ENCODE measurements at places on chromosomes 12 and 14.

DNA sequence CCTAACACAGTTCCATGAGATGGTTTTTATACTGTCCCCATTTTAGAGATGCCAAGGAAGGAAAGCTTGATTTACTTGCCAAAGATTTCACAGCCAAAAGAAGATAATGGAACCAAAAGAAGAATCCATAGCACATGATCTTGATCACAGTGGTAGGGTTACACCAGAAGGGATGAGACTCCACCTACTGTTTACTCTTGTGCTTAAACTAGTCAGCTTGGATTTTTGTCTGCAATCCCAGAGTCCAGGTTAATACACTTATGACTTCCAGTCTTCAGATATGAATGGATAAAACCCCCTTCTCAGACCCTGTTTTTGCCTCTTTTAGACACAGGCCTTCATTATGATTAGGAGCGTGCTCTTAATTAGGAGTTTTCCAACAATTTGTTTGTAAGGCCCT is 454.2 kb downstream of the AEBP2 start:
- no peak for DNase-seq

DNA sequence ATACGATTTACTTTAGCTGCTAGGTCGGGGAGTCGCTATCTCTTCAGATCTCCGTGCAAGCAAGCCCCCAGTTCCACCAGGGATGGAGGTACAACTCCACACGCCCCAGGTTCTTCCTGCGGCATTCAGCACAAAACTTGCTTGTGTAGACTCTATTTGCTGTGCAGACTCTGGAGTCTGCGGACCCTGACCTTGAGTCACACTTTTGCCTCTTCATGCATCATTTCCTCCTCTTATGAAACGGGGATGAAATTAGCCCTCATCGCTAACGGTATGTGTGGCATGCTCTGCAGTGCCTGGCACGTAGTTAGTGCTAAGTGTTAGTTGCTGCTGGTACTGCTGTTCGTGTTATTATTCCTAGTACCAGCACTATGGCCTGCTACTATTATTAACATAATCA is 84.4 kb downstream of the TMEM132D start:
- no peak for DNase-seq

DNA sequence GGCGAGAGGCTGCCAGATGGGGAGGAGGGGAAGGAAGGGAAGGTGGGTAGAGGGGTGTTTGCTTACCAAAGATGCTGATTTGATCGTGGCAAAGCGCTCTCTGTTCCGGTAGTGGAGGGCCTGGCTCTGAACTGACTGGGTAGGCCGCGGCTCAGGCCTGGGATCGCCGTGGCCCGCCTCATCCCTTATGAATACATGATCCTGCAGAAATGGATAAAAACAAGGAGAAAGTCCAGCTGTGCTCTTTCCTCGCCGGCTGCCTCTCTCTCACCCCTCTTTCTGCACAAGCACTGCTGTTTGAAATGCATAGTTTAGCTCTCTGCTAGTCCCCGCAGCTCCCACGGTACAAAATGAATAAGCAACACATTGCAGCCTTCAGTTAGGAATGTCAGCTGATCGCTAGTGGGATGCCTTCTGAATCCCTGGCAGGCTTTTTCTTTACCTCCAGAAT is 53.8 kb downstream of the PEBP1 start:
- DNase-seq = no peak

DNA sequence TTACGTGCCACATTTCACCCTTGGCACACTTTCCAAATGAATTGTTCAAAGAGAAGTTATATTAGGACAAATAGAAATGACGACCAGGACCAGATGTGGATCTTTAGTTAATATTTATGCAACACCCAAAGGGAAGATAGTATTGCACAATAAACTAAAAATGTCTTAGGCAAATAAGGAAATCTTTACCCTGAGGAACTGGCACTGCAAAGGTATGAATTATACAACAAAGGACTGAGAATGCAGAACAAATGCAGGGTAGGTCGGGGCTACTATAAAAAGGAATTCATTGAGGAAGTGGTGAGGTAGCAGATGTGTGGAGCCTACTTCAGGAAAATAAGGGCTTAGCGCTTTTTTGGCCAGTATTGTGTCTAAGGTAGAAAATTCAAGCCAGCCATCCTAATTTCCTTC is 3.9 kb upstream of the TMTC2 start:
- DNase-seq = no peak

GRCh38 chr12:41983394-41983793 is 161.3 kb downstream of the GXYLT1 start:
- DNase-seq = no peak

DNA sequence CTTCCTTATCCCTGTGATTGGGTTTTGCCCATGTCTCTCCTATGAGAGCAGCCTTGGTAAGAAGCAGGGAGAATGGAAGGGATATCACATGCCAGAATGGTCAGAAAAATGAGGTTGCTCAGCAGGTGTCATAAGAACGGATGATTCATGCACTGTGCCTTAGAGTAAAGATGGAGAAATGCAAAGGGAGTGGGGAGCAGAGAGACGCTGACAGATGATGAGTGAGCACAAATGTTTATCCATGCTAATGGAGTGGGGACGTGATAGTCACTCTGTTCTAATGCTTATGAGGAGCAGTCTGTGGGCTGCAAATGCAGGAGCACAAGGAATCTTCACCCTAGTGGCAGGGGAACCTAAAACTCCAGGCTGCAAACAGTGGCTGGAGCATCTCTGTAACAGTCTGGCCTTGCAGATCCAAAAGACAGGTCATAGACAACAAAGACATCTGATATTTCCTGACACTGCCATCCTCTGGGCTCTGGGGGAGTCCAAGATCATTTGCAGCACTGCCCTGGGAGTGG is 243.2 kb downstream of the CACNA1C start:
- no peak for DNase-seq

GRCh38 chr12:6684609-6685008 is 4.6 kb downstream of the ZNF384 start:
- DNase-seq = peak; percentile 78

DNA sequence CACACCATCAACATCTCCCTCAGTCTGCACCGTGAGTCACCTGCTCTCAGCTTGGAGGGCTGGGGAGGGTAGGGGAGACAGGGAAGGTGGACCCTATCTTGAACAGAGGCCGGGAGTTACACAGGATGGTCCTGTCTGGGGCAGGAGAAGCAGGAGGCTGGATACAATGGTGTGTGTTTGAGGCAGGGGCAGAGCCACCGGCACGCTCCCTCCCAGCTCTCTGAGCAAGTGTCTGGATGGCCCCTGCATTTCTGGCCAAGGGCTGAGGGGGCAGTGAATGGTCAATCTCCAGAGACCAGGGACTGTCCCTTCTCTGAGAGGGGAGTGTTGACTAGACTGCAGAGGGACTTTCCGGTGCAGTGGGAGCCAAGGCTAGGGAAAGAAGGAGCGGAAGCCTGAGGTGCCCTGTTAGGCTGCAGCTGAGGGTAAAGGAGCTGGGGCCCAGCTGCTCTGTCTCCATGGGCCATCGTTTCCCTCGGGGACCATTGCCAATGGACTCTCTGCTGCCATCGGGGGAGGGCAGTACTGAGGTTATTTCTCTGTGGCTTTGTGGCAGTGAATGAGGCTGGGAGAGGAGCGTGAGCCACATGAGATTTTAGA is 1.9 kb downstream of the LRP1-AS start:
- DNase-seq = no peak

- no peak for DNase-seq
These were observed 673.0 kb upstream of the LMO3 start for GRCh38 chr12:17278946-17279345.

GRCh38 chr12:38919191-38919590 is 13.8 kb upstream of the CPNE8 start:
- DNase-seq = no peak

- no peak for DNase-seq
These were observed 8.7 kb downstream of the RHOJ start for GRCh38 chr14:63212776-63213500.

DNA sequence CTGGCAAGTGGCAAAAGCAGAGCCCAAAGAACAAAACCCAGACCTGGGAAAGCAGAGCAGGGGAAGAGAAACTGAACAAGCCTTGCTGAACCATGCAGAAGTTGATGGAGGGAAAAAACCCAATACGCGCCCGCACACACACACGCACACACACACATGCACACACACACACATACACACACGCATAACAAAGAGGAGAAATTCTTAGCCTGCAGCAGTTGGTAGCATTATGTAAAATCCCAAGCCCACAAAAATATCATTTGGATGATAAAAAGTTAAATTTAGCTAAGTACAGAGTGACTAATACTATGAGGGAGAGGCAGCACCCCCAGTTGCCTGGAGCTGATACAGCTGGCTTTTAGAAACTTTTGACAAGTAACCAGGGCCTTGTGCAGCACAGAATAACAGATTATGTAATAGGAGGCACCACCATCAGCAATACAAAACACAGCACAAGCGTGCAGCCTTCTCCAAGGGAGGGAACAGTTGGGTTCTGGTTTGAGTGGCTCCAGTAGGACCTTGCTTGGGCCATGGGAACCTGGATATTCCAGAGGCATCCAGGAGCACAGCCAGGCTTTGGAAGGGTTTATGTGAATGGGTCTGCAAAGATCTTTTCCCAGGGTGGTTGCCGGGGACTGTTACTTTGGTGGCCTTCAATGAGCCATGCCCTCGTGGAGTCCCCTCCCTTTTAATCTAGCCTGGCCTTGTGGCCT is 35.3 kb downstream of the PITPNM2 start:
- DNase-seq = peak; percentile 66

GRCh38 chr12:65069336-65069735 is 51.8 kb downstream of the WIF1 start:
- no peak for DNase-seq

DNA sequence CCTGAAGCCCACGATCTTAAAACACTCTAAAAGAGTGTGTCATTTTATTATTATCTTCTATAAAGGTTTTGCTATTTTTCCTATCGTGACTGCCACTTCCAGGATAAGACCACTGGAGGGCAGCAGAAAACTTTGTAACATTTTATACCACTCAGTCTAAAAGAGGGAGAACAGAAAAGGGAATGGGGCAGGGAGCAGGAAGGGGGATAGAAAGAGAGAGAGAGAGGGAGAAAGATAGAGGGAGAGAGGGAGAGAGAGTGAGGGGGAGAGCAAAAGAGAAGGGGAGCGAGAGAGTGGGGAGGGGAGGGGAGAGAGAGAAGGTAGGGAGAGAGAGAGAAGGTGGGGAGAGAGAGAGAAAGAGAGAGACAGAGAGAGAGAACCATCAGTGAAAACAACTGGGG is 2.0 kb upstream of the ART4 start:
- DNase-seq = peak; percentile 63

- DNase-seq = no peak
These were observed 2.3 kb downstream of the GALC start for GRCh38 chr14:87990682-87991081.

DNA sequence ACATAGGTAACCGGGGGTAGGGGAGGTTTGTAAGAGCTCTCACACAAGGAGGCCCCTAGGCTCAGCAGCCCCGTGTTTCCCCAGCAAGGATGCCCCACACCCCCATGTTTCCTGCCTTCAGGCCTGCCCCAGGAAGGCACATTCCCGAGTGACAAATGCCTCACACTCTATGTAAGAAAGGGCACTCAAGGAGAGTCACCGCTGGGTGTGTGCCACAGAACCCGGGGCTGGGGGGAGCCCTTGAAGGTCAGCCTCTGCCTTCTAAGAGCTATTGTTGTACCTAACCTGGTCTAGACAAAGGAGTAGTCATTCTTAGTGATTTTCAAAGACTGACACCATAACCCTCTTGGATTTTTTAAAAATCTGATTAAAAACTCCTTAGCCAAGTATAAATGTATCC is 333.6 kb downstream of the DPF3 start:
- no peak for DNase-seq

DNA sequence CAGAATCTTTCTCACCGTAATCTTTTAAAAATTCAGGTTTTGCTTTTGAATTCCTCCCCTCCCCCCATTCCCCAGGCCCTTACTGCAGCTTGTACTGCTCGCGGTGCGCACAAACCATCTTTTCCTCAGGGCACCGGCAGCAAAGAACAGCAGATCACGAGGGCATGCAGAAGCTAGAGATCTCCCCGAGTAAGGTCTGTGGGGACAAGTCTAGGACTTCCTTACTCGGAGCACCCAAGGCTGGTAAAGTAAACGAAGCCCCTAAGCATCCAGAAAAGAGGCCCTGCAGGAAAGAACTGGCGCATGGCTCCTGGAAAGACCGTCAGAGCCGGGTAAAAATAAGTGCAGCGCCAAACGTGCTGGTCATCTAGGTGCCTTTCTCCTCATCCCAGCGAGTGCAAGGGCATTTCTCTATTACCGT is 727 bp downstream of the LDHB start:
- DNase-seq = peak; percentile 57

GRCh38 chr14:39318574-39318973 is 84.9 kb downstream of the MIA2 start:
- DNase-seq = no peak

DNA sequence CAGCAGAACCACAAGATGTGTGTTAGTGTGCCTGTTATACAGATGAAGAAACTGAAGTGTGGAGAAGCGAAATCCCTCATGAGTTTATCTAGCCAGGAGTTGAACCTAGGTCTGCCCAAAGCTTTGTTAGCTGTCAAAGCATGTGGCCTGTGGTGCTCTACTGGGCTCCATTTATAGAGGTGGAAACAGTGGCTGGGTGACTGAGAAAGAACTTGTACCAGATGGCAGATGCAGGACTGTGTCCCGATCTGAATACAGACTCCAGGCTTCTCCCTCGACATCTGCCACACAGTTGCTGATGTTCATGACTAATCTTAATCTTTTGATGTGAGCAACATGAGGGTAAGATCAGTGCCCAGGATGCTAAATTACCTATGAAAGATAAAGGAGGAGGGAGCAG is 89.1 kb downstream of the C12orf75 start:
- no peak for DNase-seq

DNA sequence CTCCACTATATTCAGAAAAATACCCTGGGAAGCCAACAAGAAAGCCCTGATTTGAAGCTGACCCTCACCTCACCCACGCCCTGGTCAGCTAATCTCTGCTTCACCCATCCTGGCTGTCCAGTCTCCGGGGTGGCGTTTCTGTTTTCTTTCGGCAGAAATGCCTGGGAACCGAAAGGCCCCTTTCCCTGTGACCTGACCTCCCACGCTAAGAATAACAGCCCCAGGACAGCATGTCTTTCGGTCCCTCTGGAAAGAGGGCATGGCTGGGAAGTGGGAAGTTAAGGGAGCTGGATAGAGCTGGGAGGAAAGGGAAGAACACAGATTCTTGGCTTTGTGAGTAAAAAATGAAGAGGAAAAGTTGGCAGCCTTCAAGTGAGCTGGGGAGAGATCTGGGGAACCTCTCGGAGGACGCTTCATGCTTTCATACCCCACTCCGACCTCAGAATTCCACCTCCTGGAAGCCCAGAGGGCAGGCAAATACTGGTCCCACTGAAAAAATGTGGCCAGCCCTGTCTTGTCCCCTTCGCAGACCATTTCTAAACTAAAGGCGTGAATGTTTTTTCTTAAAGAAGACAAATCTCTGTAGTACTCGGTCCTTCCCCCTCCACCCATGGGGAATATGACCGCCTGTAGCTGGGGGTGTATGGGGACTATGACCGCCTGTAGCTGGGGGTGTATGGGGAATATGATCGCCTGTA is 163.0 kb upstream of the FKBP4 start:
- no peak for DNase-seq

- peak; percentile 17 for DNase-seq
These were observed 412 bp upstream of the SNW1 start for GRCh38 chr14:77761205-77761931.

Data from activated naive CD4-positive, alpha-beta T cell treated with anti-CD3 and anti-CD28 coated beads for 36 hours (primary cell).